IPS-NIHi11 (cell line): ENCODE measurements at places on chromosomes 2 and 18.

DNA sequence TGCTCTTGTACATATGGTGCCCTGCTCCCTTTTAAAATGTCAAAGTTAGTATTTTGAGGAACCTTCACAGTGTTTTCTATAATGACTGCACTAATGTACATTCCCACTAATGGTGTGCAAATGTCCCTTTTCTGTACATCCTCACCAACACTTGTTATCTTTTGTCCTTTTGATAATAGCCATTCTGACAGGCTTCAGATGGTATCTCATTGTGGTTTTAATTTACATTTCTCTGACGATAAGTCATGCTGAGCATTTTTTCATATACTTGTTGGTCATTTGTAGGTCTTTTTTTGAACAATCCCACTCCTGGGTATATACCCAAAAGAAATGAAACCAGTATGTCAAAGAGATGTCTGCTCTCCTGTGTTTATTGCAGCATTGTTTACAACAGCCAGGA, 268.3 kb downstream of the FBXO15 start:
- no peak for DNase-seq

GRCh38 chr18:36365836-36366775, 68.6 kb downstream of the FHOD3 start:
- DNase-seq = no peak

DNA sequence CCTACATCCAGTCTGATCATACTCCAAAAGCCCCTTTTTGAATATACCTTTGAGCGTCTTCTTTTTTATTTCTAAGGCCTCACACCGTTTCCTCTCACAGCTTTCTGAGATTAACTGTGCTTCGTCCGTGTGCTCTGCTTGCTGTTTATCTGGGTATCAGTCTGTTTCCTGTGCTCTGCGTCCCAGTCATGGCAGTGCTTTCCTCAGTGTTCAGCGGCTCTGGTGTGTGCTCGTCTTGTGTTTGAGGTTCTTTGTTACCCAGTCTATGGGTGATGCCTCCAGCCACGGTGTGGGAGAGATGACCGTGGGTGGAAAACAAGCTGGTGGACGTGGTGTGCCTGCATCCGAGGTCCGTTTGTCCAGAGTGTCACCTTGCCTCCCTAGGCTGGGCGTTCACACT, 33.6 kb upstream of the BIN1 start:
- DNase-seq = no peak

DNA sequence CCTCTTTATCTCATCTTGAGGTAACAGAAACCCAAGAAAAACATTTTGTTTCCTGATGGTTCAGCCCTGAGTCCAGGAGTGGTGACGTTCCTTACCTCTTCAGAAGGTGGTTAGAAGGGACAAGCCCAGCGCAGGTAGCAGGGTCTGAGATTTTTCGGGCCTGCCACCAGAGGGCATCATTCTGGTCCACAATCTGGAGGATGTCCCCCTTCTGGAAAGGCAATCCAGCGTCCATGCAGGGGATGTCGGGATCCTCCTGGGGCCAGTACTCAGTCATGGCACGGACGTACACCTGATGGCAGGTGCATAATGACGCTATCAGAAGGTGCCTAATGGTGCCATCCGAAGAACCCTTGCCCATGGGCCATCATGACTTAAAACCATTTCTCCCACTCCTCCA, 17.7 kb downstream of the MPP4 start:
- peak; percentile 90 for DNase-seq

- DNase-seq = peak; percentile 34
These were observed 791.3 kb upstream of the CHAC2 start for GRCh38 chr2:52976143-52976949.

DNA sequence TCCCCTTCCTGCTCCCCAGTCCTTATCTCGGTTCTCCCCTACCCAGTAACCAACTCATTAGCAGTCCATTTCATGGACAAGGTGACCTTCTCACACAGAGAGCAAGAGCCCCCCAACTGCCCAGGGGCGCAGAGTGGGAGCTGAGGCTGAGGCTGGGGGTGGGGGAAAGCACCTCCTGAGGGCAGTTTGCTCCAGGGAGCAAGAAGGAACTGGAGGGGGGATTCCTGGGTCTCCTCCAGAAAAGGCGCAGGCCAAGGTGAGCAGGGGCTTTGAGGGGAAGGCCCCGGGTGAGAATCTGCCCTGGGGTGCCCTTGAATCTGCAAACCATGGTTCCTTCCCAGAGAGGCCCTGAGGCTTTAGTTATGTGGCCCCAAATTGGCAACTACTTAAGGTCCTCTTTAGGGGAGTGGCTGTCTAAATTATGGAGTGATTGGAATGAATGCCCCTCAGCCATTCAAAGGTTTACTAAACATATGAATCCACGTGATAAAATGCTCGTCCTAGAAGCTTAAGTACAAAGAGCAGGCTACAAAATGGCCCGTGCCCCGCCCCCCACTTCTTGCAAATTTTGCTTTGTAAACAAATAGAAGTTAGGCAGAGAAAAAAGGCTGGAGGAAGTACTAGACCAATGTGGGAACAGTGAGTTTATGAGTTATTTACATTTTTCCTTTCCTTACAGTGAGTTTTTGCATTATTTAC, 123.5 kb upstream of the HS6ST1 start:
- no peak for DNase-seq

GRCh38 chr2:73175663-73176204, 26.6 kb upstream of the NOTO start:
- peak; percentile 73 for DNase-seq

GRCh38 chr2:6676241-6676640, 189.5 kb downstream of the CMPK2 start:
- no peak for DNase-seq

GRCh38 chr18:79630281-79631095, 49.1 kb upstream of the CTDP1 start:
- no peak for DNase-seq

- no peak for DNase-seq
These were observed 29.7 kb downstream of the AGPS start for GRCh38 chr2:177422271-177422670.

GRCh38 chr2:218294430-218295022, 2.2 kb upstream of the TMBIM1 start:
- DNase-seq = no peak

DNA sequence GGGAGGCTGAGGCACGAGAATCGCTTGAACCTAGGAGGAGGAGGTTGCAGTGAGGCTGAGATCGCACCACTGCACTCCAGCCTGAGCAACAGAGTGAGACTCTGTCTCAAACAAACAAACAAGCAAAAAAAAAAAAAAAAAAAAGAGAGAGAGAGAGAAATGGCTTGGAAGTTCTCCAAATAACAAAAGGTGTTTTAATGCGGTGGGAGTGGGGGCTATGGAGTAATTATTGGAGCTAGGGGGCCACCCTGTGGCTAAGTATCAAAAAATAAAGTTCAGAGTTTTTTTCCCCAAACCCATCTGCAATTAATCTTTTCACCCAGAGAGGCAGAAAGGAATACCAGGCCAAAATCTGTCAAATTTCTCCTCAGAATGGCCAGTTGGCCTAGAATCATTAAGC, 23.0 kb upstream of the CEP68 start:
- DNase-seq = no peak

DNA sequence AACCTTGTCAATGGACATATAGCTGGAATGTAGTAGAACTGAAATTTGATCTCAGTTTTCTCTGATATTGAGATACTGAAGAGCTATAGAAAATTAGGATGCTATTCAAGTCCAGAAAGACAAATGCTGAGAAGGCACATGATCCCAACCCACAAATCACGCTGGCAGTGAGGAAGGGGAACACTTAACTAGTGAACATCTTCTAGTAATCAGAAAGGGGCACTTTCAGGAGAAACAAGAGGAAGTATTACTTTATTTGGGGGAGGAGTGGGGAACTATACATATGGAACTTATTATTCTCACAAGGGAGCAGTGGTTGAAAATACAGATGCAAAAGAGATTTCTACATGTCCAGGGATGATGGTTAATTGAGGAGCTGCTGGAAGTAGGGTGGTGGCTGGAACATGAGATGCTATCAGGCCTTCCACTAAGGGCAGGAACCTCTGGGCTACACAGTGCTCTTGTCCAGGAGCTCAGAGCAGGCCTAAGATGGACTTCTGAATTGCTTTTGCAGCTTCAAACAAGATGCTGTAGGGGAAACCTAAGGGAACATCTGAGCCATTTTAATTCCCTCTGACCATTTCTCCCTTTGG, 79.3 kb downstream of the TGFA start:
- no peak for DNase-seq

GRCh38 chr18:63949068-63949737, at the start of gene HMSD:
TSS of gene HMSD (plus strand) at chr18:63949301. CDS start at chr18:63953456, 4,155 bp downstream.
- DNase-seq = peak; percentile 83

DNA sequence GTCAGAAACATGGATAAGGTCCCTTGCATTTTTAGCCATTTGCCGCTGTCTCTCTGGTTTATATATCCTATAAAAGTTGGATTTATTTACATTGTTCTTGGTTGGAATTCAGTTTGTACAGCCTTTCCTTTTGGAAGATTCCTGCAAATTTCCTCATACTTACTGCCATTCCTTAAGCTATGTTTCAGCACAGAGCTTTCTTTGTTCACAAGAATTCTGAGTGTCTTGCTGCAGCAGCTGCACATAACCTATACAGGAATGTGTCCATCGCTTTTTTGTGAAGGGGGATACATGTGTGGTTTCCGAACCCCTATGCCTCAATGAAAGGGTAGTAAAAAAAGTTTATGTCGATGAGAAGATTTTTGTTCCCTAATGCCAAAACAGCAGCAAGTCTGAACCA, 48.3 kb upstream of the CCDC68 start:
- no peak for DNase-seq

- DNase-seq = no peak
These were observed 232.1 kb upstream of the COPS8 start for GRCh38 chr2:236853585-236854051.

DNA sequence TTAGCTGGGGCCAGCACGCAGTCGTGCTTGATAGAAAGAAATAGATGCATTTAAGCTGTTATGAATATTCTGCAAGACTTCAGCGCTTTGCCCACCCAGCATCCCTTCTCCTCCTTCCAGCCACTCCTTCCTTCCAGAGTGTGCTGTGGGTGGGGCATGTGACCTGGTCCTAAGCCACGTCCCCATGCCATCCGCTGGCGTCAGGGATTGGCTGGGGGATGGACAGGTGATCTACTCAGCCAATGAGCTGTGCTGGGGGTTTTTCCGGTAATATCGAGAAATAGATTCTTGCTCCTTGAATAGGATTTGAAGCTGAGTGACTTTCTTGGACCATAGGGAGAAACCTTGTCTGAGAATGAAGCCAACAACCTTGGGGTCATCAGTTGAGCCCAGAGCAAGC, 4.8 kb upstream of the ZAP70 start:
- no peak for DNase-seq

DNA sequence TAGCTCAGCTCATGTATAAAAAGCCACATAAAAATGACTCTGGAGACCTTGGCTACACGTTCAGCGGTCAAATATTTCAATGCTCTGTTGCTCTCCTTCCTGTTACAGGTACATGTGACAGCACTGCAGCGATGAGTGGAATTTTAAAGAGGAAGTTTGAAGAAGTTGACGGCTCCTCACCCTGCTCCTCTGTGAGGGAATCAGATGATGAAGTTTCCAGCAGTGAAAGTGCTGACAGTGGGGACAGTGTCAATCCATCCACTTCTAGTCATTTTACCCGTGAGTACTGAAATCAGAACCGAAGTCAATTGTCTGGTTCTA, 125.4 kb downstream of the CSRNP3 start:
- no peak for DNase-seq

DNA sequence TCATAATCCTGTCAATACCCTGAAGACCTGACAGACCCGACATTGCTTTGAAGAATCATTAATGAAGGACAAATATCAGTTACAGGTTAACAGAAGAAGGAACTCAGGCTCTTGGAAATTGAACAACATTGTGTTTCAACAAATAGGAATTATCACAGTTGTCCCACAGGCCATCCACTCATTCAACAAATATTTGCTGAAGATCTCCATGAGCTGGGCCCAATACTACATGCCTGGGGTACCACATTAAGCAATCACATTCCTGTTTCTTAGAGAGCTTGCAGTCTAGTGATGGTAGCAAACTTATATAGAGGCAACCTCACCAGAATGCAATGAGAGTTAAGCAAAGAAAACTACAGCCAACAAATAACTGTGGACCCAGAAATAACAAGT, 671.6 kb upstream of the ACVR2A start:
- no peak for DNase-seq

DNA sequence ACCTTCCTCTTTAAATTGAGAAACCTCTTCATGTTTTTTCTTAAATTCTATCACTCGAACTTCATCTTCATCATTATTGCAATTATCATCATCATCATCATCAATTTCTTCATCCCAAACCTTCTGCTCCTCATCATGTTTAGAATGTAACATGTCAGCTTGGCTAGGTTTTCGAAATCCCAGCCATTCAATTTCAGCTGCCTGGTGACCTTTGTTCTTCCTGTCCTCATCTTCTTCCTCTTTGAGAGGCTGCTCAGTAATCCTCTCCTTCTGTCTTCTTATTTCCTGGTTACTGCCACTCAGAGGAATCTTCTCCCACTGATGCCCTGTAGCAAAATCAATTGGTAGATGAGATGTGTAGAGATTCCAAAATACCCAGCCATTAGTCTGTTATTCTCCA, 4.2 kb downstream of the ERMN start:
- no peak for DNase-seq

- DNase-seq = peak; percentile 40
These were observed 84.9 kb upstream of the EPB41L3 start for GRCh38 chr18:5628512-5629255.

- peak; percentile 88 for DNase-seq
These were observed at the start of gene ATOH8 for GRCh38 chr2:85753525-85754312. TSS of gene ATOH8 (plus strand) at chr2:85753991. CDS start at chr2:85754190, 199 bp downstream.

DNA sequence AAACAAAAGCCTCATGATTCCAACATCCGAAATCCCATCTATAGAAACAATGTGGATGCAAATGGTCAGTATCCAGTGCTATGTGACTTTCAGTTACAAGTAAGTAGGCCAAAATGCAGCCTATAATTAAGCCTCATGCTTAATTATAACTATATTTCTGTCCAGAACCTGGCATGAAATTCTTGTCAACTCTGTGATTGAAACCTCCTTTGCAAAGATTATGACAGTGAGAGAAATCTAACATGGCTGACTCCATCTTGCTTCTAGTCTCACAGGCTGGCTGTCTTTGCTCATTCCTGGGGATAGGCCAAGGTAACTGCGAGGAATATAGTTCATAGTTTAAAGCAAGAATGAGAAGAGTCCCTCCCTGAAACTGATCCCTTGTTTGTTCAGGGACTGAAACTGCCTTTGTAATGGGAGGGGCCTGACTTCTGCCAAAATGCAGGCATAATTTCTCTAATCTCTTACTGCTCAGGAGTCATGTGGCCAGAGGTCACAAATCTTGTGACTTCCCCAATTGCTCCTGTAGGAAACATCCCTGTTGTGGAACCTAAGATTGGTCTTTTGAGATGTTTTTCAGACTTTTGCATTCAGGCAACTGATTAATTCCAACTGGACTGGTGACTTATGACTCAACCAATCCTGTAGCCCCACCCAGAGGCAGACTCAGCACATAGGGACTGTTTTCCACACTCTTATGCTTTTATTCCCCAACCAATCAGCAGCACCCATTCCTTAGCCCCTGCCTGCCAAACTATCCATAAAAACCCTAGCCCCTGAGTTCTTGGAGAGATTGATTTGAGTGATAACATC, 84.5 kb upstream of the TLK1 start:
- no peak for DNase-seq

- DNase-seq = no peak
These were observed 286.8 kb downstream of the MYCN start for GRCh38 chr2:16226943-16227664.
